T-helper 2 cell (primary cell): ENCODE measurements at places on chromosomes 1 and 21.
A peak's percentile ranks its signal among the peaks of the same experiment; 100 is the strongest.

- no peak for DNase-seq
Observed at GRCh38 chr1:78113156-78113916, 67.6 kb downstream of the GIPC2 start.

DNA sequence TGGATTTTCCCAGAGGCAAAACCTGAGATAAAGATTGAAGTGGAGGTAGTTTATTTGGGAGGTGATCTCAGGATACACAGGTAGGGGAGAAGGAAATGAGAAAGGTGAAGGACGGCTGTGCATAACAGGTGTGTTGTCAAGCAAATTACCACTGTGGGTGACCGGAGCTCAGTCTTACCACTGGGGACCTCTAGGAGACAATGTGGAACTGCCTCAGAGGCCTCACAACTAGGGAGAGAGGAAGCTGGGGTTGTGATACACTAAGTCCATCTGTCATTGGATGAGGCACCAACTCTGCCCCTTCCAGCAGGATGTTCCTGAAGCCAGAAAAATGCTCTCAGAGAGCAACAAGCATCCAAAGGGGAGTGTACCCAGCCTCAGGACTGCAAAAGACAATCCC is 32.6 kb downstream of the GRIK3 start:
- no peak for DNase-seq

DNA sequence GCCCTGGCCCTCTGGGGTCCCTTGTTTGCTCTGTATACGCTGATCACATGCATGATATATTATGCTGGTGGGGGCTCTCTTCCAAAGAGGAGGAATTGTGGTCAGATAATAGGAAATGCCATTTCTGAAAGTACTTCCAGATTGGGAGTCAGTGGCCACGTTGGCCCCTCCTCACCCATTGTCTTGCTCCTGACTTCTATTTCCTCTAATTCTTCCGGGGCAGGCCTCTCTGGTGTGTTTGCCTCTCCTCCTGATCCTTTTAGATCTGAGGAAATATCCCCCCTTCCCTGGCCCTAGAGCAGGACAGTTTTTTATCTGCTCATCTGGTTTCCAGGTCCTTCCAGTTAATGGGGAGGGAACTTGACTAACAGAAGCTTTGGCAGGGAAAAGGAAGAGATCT is 2.9 kb downstream of the VANGL2 start:
- DNase-seq: no peak

DNA sequence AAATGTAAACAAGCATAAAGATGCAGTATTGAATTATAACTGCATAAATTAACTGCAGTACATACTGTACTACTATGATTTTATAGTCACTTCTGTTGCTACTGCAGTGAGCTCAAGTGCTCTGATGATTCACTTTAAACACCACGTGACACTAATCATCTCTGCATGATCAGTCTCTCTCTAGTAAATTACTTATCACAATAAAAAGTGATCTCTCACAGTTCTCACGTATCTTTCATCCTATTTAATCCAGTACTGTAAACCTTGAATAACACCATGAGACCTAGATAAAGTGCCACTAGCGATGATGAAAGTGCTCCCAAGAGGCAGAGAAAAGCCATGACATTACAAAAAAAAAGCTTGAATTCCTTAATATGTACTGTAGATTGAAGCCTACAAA is 1242.0 kb downstream of the AMY1C start:
- no peak for DNase-seq

DNA sequence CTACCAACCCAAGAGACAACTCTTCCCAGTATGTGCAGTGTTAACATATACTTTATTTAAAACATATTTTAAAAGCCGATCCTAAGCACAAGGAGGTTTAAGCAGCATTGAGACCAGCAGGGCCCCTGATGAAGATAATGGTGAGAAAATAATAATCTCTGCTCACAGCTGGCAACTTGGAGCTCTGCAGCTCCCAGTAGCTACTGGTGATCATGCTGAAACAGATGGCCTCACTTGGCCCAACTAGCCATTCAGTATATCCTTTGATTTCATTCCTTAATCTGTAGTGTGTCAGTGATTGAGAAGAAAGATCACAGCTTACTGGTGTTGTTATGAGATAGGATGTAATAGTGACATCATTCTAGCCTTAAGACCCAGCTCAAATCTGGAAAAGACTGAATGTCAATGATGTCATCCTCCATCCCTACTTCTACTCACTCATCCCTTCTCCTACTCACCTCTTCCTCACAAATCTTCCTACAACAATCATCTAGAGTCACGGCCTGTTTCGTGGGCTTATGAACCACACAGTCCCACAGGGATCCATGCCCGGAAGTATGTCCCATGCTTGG is 817.9 kb downstream of the PLA2G4A start:
- DNase-seq: no peak

- DNase-seq: peak; percentile 77
Observed at GRCh38 chr1:13699936-13700520, at the start of gene PRDM2. Gene PRDM2, plus strand, starts transcription at chr1:13700188. Its CDS starts 15,418 bp downstream, at chr1:13715606.

GRCh38 chr1:184590163-184590750 is 164.4 kb downstream of the EDEM3 start:
- no peak for DNase-seq

DNA sequence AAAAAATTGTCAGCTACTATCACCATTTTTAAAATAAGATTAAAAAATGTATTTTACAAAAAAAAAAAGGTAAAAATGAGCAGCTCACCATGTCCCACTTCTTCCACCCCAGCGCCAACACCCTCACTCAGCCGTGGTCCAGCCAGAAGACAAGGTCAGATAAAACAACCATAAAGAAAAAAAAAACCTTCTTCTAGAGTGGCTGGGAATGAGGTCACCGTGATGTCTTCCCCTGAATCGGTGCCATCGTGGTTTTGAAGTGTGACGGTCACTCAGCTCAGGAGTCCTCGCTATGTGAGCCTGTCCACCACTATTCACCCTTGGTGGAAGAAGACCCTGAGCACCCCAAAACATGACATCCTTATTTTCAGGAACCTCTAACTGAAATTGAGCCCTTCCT is 38.1 kb downstream of the B3GALT5 start:
- no peak for DNase-seq

DNA sequence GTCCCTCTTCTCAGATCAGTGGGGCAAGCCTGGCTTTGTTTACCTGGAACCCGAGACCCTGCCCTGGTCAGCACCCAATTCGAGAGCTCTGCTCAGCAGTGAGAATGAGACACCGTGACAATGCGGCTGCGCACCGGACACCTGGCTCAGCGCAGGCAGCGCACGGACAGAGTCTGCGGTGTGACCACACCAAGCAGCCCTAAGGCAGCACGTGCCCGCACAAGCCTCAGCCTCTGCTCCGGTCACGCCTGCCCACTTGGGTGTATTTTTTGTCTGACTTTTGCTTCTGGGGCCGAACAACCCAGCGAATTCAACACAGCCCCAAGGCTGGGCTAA is 4.7 kb downstream of the KRTAP10-8 start:
- no peak for DNase-seq

DNA sequence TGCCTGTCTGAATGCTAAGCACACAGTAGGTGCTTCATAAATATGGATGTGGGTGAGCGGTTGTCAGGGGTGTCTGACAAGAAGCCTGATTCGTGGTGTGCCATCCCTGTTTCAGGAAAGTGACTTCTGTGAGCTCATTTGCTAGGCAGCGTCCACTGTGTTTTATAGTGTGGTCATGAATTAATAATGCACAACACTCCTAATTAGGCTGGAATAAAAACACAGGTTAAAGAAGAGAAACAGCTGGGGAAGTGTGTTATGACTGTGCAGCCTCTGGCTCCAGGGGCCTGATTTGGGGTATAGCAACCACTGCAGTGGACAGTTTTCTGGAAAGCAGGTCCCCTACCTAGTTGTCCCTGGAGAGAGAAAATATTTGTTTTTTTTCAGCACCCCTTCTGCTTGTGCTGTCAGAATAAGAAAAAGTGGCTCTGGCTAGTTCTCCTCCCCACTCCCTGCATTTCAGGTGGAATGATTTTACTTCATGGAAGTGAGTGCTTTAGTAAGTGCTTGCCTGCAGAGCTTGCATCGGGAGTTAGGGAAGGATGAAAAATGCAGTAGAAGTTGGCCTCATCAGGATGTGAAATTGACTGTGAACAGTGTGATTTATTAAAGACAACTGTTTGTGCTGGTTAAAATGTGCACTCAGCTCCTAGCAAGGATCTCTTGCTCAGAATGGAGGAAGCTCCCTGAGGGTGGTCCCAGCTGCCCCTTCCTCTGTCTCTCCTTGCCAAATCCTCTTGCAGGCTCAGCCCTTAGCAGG is 333.8 kb downstream of the HHAT start:
- DNase-seq: no peak

DNA sequence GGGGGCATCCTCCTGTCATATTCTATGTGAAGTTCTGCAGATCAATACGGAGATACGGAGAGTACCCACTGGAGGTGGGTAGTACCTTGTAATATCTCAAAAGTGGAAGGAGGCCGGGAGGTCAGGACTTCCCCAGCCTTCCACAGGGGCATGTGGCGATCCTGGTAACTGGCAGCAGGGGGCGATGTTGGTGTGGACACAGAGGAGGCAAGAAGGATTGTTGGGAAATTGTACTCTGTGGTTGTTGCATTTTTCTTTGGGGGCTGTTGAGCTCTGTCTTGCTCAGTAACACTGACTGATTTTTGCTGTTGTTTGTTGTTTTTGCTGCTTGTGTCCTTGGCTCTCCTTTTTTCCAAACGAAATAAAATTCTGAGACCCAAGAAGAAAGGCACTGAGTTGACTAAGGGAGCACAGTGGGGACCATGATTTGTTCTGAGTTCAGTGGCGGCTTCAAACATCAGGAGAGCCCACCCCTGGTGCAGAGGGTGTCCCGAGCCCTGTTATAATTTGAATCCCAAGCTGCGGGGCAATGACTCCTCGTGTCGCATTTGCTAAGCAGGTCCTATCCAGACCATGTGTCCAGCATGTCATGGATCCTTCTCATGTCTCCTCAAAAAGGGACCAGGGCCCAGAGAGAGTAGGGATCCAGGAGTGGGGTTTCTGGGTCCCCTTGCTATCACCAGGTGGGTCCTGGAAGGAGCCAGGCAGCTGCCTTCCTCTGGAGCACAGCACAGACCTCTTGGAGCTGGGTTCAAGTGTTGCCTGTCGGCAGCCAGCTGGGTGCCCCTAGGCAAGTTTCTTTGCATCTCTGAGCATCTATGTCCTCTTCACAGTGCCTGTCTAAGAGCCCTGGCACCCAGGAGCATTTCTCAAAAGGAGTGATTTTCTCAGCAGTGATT is 22.8 kb downstream of the LHX4 start:
- DNase-seq: no peak

- DNase-seq: peak; percentile 0
Observed at GRCh38 chr21:45308194-45309068, 20.7 kb upstream of the POFUT2 start.

GRCh38 chr1:12629985-12630760 is 12.2 kb upstream of the DHRS3 start:
- no peak for DNase-seq

- DNase-seq: no peak
Observed at GRCh38 chr1:37423810-37424209, 50.6 kb upstream of the ZC3H12A start.

GRCh38 chr1:50977575-50978143 is 7.6 kb downstream of the CDKN2C start:
- DNase-seq: no peak

GRCh38 chr1:27070390-27071048 is 57.9 kb upstream of the TENT5B start:
- no peak for DNase-seq

DNA sequence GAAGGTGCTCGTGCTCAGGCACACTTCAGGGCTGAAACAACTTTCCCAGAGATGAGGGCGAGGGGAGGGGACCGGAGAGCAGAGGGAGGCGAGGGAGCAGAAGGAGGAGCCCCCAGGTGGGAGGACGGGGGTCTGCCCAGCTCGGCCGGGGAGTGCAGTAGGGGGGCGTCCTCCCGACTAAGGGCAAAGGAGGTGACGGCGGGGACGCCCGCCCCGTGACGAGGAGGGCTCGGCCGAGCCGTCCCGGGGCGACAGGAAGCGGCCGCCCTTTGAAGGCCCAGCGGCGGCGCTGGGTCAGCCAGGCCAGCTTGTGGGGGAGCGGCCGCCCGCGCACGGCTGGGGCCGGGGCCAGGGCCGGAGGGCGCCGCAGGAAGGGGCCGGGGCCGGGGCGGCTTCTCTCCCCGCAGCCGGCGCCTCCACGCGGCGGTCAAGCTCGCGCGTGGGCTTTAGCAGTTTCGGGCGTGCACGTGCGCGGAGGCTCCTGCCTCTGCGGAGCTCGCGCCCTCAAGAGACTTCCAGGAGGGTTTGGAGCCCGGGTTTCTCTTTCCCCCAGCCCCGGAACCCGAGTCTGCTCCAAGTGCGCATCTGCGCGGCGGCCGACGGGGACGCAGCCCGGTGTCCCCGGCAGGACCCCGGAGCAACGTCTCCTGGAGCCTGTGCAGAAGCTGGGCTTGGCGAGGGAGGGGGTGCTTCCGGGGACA is 100.8 kb upstream of the SLC45A1 start:
- DNase-seq: peak; percentile 51

DNA sequence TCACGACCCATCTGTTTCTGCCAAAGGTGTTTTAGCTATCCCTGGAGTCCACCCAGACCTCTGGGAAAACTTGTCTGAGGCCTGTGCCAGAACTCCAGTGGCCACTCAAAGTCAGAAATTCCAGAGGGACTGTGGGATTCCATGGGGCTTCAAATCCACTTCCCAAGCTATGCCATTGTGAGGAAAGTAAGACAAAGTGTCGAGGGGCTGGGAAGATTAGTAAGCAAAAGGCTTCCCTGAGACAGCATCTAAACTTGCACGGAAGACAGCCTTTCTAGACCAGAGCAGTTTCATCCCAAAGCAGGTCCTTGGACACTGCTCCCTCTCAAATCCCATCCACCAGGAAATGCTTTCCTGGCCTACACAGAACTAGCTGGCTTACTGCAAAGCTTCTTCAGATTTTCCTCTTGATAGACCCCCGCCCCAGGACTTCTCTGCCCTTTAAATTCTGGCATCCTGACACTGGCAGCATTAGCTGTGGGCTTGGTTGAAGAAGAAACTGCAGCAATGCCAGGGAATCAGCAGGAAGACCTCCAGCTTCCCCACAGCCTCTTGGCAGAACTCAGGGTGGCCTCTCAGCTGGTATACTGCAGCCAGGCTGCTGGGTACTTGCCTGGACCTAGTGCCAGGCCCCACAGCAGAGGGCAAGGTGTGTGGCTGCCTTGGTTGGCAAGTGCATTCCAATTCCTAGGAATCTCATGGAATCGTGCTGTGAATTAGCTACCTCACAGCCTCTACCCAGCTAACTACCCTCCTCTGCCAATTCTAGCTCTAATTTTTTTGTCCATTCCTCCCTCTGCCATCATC is 27.3 kb upstream of the LMX1A start:
- DNase-seq: no peak

- no peak for DNase-seq
Observed at GRCh38 chr1:94025383-94026340, 95.3 kb downstream of the ABCA4 start.

- no peak for DNase-seq
Observed at GRCh38 chr1:16006010-16006409, 2.0 kb downstream of the SRARP start.
